ENCODE measurements at places on chromosomes 2 and 18. TPM values are rescaled to one million over a fixed set of nuclear protein-coding genes. Genes with fewer than 3 reads are reported as not detected.

DNA sequence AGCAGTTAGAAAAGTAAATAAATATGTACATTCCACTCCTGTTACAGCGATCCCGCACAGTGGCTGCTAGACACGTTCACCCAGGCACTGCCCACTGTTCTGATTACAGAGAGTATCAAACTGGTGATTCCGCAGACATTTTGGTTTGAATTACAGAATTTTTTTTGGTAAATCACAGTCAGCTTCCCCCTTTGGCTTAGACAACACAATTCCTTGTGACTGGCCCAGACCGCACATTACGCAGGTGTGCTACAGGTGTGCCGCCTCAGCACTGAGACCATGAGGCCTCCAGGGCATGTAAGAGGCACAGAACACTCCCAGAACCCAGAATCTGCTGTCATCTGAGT lies 112.3 kb downstream of the PXDN start:
- DNase-seq, result no peak

- DNase-seq, result no peak
Observed at GRCh38 chr2:220936641-220937197, 635.4 kb downstream of the EPHA4 start.

DNA sequence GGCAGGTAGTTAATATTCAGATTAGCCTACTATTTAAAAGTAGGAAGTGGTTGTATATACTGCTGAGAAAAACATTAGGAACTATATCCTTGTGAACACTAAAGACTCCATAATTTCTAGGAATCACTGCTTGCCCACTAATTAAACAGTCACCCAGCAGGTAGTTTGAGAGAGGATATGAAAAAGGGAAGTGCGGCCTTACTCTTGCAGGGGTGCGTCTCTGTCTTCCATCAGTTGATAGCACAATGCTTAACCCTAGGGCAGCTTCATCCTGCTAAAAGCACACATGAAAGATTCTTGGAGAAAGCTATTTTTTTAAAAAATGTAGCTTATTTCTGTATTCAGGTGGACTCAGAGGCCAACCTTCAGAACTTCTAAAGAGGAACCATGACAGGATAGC lies 53.1 kb upstream of the ATP5MC3 start:
- DNase-seq, result no peak

GRCh38 chr2:85378257-85378656 lies 23.7 kb downstream of the ELMOD3 start:
- DNase-seq, result no peak

- DNase-seq, result no peak
Observed at GRCh38 chr2:43737855-43738254, 36.0 kb upstream of the DYNC2LI1 start.

DNA sequence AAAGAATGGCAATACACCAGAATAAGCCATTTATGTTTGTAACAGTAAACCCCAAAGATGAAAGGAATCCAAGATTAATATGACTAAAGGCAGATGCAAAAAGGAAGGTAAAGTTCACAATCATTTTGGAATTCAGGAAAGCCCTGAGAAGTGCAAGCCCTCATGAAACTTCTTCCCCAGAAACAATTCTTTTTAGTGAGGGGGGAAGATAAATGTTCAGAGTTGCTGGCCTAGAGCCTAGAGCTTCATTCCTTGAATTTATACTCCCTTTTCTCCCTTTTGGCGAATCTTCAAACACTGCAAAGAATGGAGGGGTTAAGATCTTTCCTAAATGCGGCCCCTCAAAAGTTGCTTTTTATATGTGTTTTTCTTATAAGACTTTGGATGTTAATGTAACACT lies 368.8 kb downstream of the MEIS1 start:
- DNase-seq, result no peak

DNA sequence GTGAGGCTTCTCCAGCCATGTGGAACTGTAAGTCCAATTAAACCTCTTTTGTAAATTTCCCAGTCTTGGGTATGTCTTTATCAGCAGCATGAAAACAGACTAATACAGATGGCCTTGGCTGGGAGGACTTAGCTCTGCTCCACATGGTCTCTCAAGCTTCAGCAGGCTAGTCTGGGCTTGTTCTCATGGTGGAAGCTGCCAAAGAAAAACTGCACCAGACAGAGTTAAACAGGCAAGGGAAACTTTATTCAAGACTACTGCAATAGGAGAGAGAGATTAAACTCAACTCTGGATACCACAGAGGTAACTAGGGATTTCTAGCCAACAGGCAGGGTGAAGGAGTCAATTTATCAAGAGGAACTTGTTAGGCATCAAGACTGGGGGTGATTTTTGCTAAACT lies 142.1 kb downstream of the CABLES1 start:
- DNase-seq, result no peak

DNA sequence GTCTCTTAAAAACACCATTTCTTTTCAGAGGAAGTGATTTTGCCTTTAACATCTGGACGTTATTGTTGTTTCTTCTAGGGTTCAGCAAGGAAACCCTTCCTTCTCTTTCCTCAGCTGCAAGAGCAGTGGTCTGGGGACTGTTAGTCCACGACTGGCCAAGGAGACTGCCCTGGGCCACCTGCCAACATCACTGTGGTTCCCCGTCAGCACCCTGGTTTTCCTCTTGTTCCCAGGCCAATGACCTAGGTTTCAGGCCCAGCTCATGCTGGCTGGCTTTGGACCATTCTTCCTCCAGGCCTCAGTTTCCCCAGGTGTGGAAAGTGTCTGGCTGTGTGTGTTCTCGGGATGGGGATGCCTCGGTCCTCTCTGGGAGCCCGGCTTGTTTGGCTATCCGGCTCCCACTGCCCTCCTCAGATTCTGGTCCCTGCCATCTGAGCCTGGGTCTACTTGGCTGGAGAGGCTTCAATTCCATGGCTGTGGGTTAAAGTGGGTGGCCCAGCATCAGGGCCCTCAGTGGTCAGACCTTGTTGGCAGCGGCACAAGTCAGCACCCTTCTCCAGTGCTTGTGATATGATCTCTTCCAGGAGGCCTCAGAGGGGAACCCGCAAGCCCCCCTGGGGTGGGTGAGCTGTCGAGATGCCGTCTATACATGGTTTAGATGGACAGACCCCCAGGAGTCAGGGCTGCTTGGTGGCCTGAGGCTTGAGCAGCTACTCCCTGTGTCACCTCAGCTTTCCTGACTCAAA lies 234.3 kb upstream of the HS6ST1 start:
- DNase-seq, result no peak

- no peak for DNase-seq
Observed at GRCh38 chr18:75467281-75467795, 39.8 kb upstream of the SMIM21 start.

GRCh38 chr18:77101410-77102258 lies 30.9 kb downstream of the MBP start:
- peak; percentile 85 for DNase-seq

Gene PTH2R
- not detected for total RNA-seq

Gene SERPINB10
- total RNA-seq, result not detected

Gene FAM98A
- 29.4 TPM for total RNA-seq

All from tibial nerve (tissue), 4 donors.